ENCODE measurements at places on chromosomes 3 and 15.

- no peak for DNase-seq
Measured at GRCh38 chr3:66748175-66748876, 247.5 kb upstream of the LRIG1 start.

DNA sequence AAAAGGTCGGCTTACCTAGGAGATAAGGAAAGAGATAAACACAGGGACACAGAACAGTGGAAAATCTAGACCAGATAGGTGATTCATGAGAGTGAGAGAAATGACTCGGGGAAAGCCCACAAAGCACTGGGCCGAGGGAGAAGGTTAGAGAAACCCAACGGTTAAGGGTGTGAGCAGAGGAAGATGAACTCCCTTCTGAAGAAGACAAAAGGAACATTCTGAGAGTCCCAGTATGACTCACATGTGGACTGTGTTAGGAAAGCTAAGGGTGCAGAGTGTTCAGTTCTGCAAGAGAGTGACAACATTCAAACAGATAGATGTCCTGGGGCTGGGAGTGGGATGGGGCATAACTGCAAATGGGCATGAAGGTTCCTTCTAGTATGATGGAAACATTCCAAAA lies 83.0 kb downstream of the CNTN3 start:
- DNase-seq = no peak

- DNase-seq = no peak
Measured at GRCh38 chr3:67031986-67032385, 33.9 kb downstream of the KBTBD8 start.

DNA sequence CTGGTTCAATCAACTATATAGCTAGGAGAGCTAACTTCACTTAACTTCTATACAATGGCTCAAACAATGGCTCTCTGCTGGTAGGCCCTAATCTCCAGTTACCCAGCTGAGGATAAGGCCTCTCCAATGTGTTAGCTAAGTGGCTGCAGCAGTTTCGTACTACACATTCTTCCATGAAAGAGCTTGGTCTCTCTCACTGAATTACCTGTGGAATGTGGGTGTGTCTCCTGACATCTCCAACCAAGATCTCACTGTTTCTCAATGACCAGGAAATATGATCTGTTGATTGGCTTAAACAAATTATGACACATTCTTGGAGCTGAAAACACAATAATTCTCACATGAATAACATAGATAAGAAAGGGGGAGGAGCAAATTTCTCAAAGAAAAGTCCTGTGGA lies 169.8 kb upstream of the ROBO1 start:
- no peak for DNase-seq

DNA sequence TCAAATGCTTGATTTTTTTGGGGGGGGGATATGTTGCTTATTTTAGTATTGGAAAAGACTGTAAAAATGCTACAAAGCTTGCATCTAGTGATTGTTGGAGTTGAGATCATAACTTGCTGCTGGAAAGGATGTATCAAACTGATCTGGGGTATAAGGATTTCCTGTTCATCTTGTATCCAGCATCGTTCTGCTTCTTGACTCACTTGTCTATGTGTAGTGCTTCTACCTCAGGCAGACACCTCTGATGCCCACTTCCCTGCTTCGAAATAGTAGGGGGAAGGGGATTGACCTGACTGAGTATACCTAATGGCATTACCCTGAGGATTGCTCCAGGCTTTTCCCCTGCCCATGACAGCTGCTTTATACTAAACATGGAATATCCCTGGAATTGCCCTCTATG lies 42.7 kb downstream of the STT3B start:
- DNase-seq = no peak

DNA sequence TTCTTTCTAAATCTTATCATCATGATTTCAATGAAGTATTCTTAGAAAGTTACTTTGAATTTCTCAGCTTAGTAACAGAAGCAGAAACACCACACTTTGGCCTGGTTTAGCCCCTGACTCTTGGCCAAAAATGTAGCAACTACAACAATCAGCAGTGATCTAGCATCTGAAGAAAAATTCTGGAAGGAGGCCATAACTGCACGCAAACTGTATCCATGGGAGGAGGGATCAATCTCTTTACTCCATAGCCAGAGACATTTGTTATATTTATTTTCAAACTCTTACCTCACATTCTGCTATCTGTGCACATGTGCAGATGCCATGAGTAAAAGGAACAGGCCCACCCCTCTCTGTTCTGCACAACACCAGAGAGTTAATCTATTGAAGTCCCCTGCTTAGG lies 251.0 kb upstream of the P2RY1 start:
- DNase-seq = peak; percentile 49

GRCh38 chr15:75032395-75032794 lies 9.0 kb downstream of the PPCDC start:
- DNase-seq = no peak

DNA sequence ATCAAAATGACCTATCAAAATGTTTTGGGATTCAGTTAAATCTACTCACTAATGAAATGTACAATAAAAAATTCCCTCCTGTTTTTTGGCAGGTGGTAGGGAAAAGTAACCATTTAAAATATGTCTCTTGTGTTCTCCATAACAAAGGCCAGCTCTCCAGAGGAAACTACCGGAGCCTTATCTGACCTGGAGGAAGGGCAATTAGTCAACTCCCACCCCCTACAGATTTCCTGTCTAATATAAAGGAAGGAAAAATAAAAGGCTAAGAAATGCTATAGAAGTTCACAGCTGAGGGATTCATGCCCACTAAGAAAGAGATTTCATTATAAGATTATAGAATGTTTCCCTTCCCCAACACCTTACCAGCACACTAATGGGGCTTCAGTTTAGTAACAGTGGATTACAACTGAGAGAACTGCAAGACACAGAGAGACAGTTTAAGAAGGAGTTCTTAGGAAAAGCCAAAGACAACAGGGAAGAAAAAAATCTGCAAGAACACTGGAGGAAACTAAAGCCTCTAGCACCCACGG lies 376.5 kb upstream of the KCNMB2 start:
- no peak for DNase-seq

DNA sequence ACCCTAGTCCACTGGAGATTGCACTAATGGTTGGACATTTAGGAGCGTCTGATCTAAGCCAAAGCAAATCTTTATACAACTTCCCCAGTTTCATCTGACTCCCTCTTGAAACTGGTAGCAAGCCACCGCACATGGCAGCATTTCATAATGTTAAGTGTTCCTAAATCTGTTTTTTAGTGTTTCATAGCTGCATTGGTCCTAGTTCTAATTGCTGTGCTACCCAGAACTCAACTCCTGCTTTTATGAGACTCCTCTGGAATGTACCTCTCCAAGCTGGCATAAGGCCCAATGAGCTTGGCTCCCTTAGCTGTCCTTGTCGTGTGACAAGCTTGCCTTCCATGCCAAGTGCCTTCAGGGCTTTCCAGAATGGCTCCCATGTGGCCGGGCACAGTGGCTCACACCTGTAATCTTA lies 65.3 kb upstream of the FLNB start:
- DNase-seq = no peak

- no peak for DNase-seq
Measured at GRCh38 chr3:43773273-43774094, 82.7 kb downstream of the ABHD5 start.

GRCh38 chr15:58498821-58499580 lies 67.2 kb downstream of the LIPC start:
- DNase-seq = no peak

DNA sequence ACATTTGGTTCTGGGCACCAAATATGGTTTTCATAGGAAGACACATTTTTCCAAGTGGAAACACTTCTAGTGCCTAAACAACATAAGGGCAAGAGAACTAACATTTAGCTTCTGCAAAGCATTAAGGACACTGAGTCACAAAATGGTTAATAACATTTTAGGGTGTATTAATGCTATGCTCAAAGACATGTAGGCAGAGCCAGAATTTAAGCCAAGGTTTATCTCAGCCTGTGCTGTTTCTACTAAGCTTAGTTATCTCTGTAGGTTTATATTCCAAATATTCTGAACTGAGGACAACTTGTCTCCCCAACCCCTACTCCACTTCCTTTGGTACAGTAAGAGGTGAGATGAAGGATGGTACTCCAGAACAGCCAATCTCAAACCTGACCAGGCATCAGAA lies 54.1 kb upstream of the AKAP13 start:
- no peak for DNase-seq

- DNase-seq = no peak
Measured at GRCh38 chr3:102084704-102085103, 235.4 kb downstream of the NFKBIZ start.

GRCh38 chr3:88267441-88267840 lies 117.7 kb downstream of the C3orf38 start:
- peak; percentile 46 for DNase-seq

DNA sequence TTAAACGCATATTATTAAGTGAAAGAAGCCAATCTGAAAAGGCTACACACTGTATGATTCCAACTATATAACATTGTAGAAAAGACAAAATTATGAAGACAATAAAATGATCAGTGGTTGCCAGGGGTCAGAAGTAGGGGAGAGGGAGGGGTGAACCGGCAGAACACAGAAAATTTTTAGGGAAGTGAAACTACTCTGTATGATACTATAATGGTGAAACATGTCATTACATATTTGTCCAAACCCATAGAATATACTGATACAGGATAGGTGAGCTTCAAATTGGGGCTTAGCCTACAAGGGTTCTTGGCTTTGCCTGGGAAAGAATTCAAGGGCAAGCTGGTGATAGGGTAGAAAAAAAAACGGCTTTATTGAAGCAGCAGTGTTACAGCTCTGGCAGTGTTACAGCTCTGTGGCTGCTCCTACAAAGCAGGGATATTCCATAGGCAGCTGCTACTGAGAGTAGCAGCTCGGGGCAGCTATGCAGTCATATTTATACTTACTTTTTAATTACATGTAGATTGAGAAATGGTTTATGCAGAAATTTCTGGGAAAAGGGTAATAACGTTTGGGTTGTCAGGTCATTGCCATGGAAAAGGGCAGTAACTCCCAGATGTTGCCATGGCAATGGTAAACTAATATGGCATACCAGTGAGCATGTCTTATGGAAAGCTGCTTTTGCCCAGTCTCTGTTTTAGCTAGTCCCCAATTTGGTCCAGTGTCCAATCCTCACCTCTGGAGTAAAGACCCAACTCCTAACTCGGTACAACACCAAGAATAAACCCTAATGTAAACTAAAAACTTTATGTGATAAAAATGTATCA lies 125.1 kb upstream of the SLC25A36 start:
- DNase-seq = no peak

GRCh38 chr3:40201770-40202169 lies 107.7 kb upstream of the EIF1B start:
- no peak for DNase-seq

GRCh38 chr15:78023865-78024518 lies 53.5 kb downstream of the TBC1D2B start:
- peak; percentile 88 for DNase-seq

DNA sequence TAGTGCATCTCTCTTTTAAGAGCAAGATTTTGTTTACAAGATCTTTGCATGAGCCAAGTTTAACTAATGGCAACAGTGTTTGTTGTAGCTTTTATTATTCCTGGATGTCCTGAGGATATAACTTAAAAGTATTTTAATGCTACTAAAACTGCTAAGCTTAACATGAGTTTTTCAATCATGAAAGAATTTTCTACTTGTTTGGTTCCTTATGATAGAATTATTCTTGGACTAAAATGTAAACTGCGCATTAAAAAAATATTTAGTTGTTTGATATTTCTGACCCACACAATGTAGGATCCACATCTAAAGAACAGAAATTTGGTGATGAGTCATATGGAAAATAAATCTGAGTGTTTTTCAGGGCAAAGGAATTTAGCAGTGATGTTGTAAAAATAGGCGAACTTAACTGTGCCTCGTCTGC lies 70.8 kb downstream of the RAP2B start:
- DNase-seq = peak; percentile 22

DNA sequence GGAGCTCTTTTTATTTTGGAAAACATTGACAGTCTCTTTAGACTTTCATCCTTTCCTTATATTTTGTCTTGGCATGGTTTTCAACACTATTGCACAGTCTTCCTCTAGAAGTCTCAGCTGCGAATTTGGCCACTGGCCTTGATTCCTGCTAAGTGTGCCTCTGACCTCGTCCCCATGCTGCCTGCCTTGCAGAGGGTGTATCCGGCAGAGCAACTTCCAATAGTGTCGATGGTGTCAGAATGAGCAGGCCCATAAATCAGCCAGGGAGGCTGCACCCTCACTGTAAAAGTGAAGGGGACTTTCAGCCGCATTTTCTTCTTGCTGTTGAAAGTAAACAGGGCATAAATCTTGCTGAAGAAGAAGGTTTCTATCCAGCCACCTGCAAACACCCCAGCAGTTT lies 336.7 kb upstream of the TRIM42 start:
- no peak for DNase-seq

GRCh38 chr3:71066849-71067261 lies 516.7 kb downstream of the FOXP1 start:
- no peak for DNase-seq

GRCh38 chr15:50753463-50753862 lies 12.0 kb downstream of the SPPL2A start:
- DNase-seq = no peak

- DNase-seq = no peak
Measured at GRCh38 chr3:73611176-73611575, 13.6 kb downstream of the PDZRN3 start.

- no peak for DNase-seq
Measured at GRCh38 chr15:50798684-50799083, 33.2 kb upstream of the SPPL2A start.

GRCh38 chr3:195110647-195111318 lies 160.2 kb downstream of the XXYLT1 start:
- DNase-seq = peak; percentile 64

DNA sequence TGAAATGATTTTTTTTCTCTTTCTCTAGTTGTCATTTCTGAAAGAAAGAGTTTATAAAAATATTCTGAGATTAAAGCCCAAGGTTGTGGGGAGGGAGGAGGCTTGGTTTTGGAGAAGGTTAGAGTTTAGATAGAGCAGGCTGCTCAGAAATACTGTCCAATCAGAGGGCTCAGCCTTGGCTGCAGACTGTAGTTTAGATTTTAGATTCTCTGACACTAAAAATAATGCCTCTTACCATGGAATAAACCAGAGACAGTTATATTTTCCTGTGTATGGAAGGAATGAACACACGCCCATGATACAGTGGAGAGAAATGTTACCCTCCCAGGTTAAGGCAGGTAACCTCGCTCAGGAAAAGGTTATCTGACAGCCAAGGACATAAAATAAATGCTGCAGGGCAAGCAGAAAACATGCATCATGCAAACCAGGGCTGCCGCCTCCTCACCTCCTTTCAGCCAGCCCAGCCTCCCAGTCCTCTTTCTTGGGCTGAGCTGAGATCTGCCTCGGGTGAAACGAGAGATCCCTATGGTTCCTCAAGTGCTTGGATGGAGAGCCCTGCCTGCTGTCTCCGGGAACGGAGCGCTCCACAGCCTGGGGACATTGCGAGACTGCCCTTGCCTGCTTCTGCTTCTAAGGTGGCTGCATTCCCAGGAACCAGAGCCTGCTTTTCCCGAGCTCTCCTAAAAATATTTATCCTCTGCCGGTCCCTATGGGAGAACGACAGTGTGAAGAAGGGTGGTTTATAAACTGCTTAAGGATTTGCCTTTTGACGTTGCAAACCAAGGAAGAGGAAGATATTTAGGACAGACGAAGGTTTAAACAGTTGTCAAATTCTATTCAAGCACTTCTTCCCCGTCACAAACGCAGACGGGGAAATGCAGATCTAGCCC lies 848 bp downstream of the NCEH1 start:
- DNase-seq = no peak

- DNase-seq = no peak
Measured at GRCh38 chr3:15055019-15055557, 10.0 kb downstream of the MRPS25 start.

GRCh38 chr3:126924458-126924857 lies 58.5 kb upstream of the PLXNA1 start:
- DNase-seq = no peak

- no peak for DNase-seq
Measured at GRCh38 chr15:68574046-68574445, 4.7 kb upstream of the CORO2B start.

Measured in muscle of arm (tissue), 14 donors.